ENCODE measurements at places on chromosomes 2 and 18.

DNA sequence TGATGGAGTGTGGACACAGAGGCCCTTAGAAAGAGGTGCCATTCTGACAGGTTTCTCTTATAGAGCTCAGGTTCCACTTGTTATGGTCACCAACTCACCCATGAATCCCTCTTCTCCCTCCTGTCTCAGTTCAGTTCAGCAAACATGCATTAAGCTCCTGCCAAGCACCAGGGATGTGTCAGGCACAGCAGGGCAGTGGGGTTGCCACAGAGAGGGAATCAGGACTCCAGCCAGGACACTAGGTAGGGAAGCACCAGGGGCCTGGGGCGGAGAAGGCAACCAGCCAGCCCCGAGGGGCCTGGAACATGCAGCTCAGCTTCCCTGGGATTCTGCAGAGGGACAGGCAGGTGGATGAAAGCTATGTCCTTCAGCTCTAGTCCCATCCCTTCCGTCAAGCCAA, 44.6 kb downstream of the TOGARAM2 start:
- DNase-seq: no peak

DNA sequence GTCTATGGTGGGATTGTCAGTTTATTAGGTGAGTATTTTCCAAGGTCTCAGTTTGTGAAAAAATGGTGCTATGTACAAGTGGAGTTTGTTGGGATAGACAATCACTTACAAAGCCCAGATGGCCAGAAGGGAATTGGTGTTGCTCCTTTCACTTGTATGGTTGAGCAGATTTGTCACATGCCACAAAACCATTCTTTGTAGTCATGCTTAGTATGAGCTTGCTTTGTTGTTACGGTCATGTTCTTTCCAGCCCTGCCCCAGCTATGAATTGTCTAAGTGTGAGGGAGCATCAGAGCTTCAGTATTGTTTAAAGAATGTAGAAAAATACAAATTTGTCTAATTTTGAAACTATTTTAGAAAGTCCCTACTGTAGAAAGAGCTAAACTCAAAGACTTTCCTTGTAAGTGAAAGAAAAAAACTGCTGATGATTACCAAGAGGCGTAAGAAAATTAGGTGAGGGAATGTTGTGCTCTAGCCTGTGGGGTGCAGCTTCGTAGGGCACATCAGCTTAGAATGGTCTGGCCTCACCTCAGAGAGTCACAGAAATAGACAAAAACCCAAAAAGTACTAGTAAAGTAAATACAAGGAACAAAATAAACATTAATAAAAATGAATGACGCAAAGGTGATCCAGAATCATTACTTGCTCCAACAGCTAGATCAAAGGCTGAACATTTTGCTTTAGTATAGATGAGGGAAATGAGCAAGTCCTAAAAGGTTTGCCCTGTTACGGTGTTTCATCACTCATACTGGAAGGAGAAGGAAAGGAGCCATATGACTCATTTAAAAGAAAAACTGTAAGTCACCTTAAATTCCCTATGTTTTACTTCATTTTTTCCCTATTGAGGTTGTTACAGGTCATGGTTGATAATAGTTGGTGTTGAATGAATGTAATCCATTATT, 9.2 kb downstream of the TGIF1 start:
- DNase-seq: peak; percentile 52

DNA sequence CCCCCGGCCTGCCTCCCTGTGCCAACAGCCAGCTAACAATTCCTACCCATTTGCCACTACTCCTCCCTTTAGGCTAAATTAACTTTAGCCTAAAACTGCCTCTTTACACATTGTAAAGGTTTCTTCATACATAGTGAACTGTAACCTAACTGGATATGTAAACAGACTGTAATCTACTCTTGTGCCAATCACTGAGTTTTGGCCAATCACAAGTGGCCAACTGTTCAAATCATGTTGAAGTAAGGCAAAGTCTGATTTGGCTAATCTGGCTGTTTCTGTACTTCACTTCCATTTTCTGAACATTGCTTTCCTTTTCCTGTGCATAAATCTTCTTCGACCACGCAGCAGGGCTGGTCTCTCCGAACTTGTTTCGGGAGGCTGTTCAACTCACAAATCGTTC, 103.6 kb upstream of the LYPD6 start:
- no peak for DNase-seq

DNA sequence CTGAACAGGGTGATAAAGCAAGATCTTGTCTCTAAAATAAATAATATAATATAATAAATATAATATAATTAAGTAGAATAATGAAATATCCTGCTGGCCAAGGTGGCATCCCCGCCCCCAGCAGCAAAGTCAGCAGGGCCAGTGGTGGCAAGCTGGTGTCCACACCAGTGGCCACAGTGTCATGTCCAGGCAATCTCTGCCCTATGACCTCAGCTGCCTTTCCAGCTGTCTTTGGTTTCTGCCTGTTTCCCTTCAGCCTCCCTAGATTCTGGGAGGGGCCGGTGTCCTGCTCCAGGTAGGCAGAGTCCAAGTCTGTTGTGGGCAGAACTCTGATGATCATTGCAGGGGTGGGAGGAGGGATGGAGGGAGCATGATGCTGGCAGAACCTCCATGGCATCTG, 16.2 kb upstream of the STEAP3 start:
- DNase-seq: no peak

- no peak for DNase-seq
Observed at GRCh38 chr2:149724091-149724490, 136.5 kb upstream of the MMADHC start.

- DNase-seq: no peak
Observed at GRCh38 chr2:67799886-67800285, 262.9 kb downstream of the C1D start.

GRCh38 chr2:53535234-53535840, 232.3 kb upstream of the CHAC2 start:
- no peak for DNase-seq

DNA sequence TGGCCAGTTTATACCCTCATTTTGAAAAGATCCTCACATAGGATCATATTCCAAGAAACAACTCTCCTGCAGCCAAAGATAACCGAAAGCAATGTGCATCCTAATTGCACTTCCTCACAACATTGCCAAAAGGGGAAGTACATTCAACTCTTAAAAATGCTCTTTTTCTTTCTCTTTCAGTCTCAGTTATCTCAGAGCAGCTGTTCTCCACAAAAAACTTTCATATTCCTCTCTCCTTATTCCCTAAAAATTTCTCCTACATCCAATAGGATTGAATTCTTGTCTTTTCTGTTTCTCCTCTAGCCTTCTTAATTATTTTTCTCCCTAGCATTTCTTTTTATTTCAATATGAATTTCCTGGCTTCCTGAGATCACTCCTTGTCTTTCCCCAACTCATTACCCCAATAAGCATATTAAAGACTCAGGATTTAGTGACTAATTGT, 7.4 kb upstream of the VRK2 start:
- peak; percentile 44 for DNase-seq

DNA sequence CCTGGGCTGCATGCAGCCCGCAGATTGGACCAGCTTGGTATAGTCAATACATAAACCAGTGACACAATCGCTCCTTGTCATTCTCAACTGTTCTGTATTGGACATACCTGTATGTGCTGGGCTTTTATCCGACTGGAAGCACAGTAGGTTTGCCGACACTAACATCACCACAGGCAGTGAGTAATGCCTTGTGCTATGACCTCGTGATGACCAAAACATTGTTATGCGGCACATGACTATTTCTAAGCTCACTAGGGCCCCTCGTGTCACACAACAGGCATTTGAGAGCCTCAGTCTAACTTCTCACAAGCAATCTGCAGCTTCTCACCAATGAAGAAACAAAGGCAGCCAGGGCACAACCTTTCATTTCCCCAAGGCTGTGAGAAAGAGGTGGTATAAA, 320.8 kb downstream of the AFF3 start:
- peak; percentile 71 for DNase-seq

DNA sequence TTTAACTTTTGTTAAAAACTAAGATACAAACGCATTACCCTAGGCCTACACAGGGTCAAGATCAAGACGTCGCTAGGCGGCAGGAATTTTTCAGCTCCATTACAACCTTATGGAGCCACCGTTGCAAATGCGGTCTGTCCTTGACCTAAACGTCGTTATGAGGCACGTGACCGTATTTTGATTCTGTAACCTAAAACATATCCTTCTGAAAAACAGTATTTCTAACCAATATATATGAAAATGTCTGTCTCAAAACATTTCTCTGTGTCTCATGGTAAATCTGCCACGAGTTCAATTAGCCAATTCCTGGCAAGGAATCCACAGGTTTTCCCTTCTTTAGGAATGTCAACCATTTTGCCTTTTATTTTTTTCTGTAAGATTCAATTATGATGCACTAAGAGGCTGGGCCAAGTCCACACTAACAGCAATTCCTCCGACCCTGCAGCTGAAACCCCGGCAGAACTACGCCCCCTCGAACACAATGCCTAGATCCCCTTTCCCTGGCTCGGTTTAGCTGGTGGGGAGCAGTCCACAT, 1.7 kb downstream of the RTN4 start:
- peak; percentile 47 for DNase-seq

All from fibroblast of skin of right quadriceps (primary cell).